Activated naive CD8-positive, alpha-beta T cell treated with anti-CD3 and anti-CD28 coated beads, Interleukin-2, amount 50 U/mL, for 24 hours (primary cell): ENCODE measurements at places on chromosomes 7 and 10.

- no peak for DNase-seq
Observed at GRCh38 chr7:90298145-90299038, 22.7 kb downstream of the FAM237B start.

GRCh38 chr10:100826983-100827818 lies 81.8 kb downstream of the PAX2 start:
- DNase-seq, result peak; percentile 33

GRCh38 chr7:111029141-111029572 lies 61.8 kb upstream of the LRRN3 start:
- no peak for DNase-seq

DNA sequence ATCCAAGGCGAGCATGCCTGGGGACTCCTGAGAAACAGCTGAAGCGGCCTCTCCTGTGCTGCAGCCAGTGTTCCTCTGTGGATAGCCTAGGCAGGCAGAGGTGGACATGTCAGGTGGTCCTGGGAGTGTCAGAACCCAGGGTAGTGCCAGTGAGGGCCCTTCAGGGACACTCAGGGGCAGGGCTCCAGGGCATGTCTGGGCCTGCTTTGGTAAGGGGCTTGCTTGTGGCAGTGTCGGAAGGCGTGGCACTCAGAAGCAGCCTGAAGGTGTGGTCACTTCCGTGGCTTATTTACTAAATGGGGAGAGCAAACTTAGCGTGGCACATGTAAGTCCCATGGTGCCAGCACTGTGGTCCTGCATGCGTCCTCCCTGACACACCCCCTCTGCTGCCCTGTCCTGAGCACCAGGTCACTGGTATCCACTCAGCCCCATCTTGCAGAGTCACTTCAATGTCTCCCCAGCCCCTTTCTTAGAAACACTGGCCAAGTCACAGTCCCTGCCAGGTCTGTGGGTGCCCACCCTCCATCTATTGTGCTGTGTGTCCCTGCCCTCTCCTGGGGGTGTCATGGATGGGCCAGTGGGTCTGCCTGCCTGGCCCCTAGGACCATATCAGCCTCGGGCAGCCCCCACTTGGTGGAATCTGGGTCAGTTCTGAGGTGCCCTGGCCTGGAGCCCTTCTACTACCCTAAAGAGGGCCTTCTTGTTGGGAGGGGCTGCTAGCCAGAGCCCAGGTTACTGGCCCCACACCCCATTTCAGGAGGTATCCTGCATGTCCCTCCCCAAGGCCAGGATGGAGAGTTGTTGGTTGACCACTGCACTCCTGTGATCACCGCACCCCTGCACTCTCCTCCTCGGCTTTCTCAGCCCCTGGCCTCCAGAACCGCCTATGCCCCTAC lies 6.4 kb downstream of the ZMIZ2 start:
- no peak for DNase-seq

DNA sequence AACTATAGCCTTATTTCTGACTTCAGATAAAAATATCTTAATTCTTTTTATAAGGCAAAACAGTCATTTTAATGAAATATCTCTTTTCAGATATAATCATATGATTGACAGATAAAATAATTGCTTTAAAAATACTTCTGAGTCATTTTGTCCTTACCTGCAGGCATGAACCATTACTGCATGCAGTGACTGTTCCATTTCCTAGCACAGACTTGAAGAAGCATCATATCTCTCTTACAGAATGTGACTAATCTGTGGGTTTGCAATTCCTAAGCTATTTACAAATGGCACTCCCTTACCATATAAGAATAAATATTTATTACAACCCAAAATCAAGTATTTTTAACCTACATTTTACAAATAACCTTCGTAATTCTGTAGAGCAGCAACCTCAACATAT lies 120.7 kb downstream of the SRPK2 start:
- no peak for DNase-seq
